ENCODE measurements at places on chromosomes 2 and 18. TPM values are rescaled to one million over a fixed set of nuclear protein-coding genes. Genes with fewer than 3 reads are reported as not detected.
A peak's percentile ranks its signal among the peaks of the same experiment; 100 is the strongest.

DNA sequence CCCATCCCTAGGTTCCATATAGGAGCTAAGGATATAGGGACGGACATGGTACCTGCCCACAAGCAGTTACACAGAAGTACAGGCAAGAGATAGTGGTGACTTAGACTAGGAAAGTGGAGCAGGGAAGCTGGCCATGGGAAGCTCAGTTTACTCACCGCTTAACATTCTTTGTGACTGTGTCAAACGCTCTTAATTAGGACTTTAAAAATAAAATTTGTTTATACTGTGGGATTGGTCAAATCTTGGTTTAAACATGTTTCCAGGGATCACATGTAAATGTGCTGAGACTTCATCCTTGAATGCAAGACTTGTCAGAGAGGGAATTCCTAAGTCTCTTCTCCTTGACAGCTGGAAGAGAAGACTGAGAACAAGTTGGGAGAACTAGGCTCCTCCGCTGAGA is 107.3 kb downstream of the MTCL1 start:
- H3K36me3 ChIP-seq, result peaks cover 37% of the 10 kb centered on the region
- H3K27me3 ChIP-seq, result no peaks in the 10 kb centered on the region
- DNase-seq, result no peak
- peaks cover 24% of the 10 kb centered on the region for H3K4me1 ChIP-seq

DNA sequence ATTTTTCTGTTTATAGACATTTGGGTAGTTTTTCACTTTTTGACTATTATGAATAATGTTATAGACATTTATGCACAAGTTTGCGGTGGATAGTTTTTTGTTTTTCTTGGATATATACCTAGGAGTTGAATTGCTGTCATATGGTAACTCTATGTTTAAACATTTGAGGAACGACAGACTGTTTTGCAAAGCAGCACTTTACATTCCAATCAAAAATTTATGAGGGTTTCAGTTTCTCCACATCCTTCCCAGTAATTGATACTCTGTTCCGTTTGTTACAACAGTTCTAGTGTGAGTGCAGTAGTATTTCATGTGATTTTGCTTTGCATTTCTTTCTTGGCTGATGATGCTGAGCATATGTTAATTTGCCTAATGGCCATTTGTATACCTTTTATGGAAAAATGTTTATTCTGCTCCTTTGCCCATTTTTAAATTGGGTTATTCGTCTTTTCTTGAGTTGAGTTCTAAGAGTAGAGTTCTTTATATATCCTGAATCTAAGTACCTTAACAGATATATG is 617.3 kb upstream of the LRATD1 start:
- no peak overlapping the region for H3K4me3 ChIP-seq
- no peaks in the 10 kb centered on the region for H3K27me3 ChIP-seq
- H3K36me3 ChIP-seq, result no peaks in the 10 kb centered on the region
- H3K4me1 ChIP-seq, result no peaks in the 10 kb centered on the region
- DNase-seq, result no peak

DNA sequence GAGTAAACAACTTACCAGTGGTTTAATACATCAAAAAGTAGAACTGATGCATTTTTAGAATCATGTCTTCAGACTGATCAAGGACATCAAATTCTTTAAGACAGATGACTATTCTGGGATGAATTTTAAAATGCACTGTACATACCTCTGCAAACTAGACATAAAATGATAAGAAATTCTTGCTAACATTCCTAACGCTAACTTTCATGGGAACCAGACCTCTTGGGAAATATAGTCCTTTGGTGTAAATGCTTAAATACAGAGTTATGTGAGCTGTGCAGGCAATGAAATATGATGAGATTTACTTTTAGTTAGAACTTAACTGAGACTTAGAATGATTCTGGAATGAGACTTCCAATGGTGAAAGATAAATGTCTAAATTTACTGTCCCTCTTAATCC is 562.0 kb downstream of the NR4A2 start:
- no peak for DNase-seq
- no peaks in the 10 kb centered on the region for H3K27me3 ChIP-seq
- no peaks in the 10 kb centered on the region for H3K36me3 ChIP-seq
- no peak overlapping the region for H3K27ac ChIP-seq
- H3K4me3 ChIP-seq, result no peak overlapping the region
- no peaks in the 10 kb centered on the region for H3K4me1 ChIP-seq

DNA sequence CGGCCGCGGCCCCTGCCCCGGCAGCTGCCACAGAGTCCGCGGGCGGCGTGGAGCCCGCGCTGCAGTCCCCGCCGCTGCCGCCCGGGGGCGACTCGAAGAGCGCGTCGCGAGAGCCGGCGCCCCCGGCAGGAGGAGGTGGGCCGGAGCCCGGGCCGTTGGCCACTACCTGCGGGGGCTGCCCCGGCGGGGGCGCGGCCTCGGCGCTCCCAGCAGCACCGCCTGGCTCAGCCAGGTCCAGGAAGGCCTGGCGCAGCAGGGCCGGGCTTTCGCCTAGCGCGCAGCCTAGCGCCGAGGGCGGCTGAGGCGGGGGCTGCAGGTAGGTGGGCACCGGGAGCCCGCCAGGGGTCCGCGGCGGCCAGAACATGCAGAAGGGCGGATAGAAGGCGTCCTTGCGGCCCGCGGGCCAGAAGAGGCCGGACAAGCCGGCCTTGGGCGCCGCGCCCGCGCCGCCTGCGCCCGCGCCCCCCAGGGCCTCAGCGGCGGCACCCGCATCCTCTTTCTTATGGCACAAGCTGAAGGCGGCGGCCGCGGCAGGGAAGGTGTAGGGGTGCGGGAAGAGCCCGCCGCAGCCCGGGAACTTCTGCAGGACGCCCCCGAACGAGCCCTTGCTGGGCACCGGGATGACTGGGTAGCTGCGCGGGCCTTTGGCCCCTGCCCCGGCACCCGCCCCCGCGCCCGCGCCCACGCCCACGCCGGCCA is 3.9 kb downstream of the SKOR2 start:
- peaks cover 4% of the 10 kb centered on the region for H3K4me1 ChIP-seq
- H3K4me3 ChIP-seq, result no peak overlapping the region
- peaks cover 4% of the 10 kb centered on the region for H3K36me3 ChIP-seq
- no peak for DNase-seq
- peaks cover 81% of the 10 kb centered on the region for H3K27me3 ChIP-seq

GRCh38 chr2:1987379-1987778 is 243.1 kb upstream of the PXDN start:
- no peak overlapping the region for H3K27ac ChIP-seq
- H3K36me3 ChIP-seq, result no peaks in the 10 kb centered on the region
- no peaks in the 10 kb centered on the region for H3K4me1 ChIP-seq
- H3K4me3 ChIP-seq, result no peak overlapping the region
- peaks cover 29% of the 10 kb centered on the region for H3K27me3 ChIP-seq
- DNase-seq, result no peak

- H3K36me3 ChIP-seq, result no peaks in the 10 kb centered on the region
- H3K27me3 ChIP-seq, result no peaks in the 10 kb centered on the region
- no peak overlapping the region for H3K4me3 ChIP-seq
- H3K4me1 ChIP-seq, result peaks cover 4% of the 10 kb centered on the region
- no peak for DNase-seq
These were observed 88.3 kb downstream of the NFATC1 start for GRCh38 chr18:79483971-79484491.

DNA sequence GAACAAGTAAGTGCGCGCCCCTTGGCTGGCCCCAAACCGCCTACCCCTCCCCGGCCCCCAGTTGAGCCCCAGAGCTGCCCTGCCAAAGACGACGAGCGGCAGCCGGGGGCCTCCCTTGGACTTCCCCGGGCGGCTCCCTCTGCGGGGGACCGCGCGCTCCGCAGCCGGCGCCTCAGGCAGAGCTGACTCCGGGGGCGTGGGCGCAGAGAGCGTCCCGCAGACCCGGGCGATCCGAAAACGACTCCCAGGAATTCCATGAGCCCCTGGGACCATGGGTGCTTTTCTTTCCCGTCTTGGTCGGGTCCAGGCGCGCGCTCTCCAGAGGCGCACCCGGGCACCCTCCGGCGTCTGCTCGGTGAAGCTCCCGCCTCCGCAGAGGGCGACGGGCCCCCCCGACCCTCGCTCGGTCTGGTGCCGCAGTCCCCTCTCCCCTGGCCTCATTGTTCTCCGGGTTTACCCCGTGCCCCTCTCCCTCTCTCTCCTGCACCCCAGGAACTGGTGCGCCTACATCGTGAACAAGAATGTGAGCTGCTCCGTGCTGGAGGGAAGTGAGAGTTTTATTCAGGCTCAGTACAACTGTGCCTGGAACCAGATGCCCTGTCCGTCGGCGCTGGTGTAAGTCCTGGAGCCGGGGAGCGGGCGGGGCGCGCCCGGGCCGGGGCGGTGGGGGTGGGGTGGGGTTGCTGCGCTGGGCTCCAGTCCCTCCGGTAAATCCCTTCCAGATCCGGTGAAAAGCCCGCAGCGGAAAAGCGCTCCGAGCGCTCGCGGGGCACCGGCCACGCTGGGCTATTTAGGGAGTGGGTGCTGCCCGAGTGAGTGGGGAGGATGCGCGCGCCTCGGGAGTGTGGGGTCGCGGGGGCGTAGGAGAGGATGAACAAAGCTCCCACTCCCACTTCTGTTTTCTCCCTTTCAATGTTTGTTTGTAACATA is 776 bp downstream of the EMILIN2 start:
- no peaks in the 10 kb centered on the region for H3K36me3 ChIP-seq
- H3K4me1 ChIP-seq, result peaks cover 18% of the 10 kb centered on the region
- no peak for DNase-seq
- peak overlapping the region; percentile 92 for H3K4me3 ChIP-seq

GRCh38 chr2:67674668-67675067 is 277.5 kb downstream of the ETAA1 start:
- H3K4me3 ChIP-seq, result no peak overlapping the region
- no peaks in the 10 kb centered on the region for H3K36me3 ChIP-seq
- peaks cover 3% of the 10 kb centered on the region for H3K27me3 ChIP-seq
- no peak overlapping the region for H3K27ac ChIP-seq

DNA sequence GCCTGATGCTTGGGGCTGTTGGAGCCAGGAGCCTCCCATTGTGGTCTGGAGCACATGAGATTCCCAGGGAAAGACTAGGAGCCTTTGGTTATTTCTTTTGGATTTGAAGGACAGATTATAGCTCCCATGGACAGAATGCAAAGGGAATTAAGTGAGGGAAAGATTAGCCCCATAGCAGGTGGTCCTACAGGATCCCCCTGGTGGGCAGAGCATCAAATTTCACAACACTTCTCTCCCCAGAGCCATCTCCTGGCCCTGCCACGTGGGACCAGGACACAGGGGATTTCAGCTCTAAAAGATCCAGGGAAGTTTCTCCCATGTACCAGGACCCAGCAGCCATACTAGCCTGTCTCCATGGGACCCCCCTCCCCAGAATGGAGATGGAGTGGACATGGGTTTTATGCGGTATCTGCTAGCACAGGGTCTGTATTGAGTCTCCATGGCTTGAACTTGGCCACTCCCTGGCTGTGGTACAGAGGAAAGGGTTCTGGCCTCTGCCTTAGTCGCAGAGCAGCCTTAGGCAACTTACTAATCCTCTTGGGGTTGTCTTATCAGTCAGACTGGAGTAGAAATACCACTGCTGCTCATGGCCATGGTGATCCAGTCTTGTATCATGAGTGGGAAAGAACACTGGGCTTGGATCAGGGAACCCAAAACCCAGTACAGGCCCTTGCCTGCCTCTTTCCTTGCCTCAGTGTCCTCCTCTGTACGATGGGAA is 6.8 kb upstream of the PLB1 start:
- DNase-seq, result no peak
- no peak overlapping the region for H3K4me3 ChIP-seq
- no peak overlapping the region for H3K27ac ChIP-seq
- H3K4me1 ChIP-seq, result no peaks in the 10 kb centered on the region
- H3K36me3 ChIP-seq, result no peaks in the 10 kb centered on the region
- peaks cover 24% of the 10 kb centered on the region for H3K27me3 ChIP-seq

GRCh38 chr18:23456835-23457234 is 3.7 kb downstream of the RIOK3 start:
- peaks cover 49% of the 10 kb centered on the region for H3K4me1 ChIP-seq
- H3K4me3 ChIP-seq, result no peak overlapping the region
- no peak overlapping the region for H3K27ac ChIP-seq

DNA sequence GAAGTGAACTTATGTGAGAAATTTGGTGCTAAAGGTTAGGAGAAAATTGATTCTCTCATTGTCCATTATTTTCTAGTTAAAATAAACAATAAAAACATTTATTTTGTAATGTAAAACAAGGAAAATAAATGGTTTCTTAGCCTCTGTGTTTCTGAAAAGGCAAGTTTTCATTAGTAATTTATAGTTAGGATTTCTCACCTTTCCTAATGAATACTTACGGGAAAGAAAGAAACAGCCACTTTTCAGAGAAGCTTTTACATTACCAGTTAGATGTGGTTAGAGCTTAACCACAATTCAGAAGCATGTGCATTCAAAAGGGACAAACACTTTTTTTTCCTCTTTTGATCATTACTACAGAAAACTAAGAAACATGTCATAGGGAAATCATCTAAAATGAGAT is 18.8 kb downstream of the NEMP2 start:
- H3K27ac ChIP-seq, result no peak overlapping the region
- H3K27me3 ChIP-seq, result peaks cover 9% of the 10 kb centered on the region
- no peak for DNase-seq

DNA sequence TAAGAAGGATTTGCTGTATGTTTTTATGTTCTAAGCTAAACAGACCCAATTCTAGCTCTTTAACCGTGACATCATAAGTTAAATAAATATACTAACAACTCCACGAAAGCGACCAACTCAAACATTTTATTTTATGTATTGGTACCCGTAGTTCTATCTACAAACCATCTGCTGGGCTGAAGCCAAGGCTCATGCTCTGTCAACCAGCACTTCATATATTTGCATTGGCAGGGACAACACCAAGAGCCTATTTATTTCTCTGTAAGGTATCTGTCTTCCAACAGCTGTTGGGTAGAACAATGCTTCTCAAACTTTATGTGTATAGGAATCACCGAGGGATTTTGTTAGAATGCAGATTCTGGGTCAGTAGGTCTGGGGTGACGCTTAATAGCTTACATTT is 64.5 kb downstream of the PID1 start:
- no peak overlapping the region for H3K4me3 ChIP-seq
- DNase-seq, result no peak
- no peak overlapping the region for H3K27ac ChIP-seq
- peaks cover 3% of the 10 kb centered on the region for H3K27me3 ChIP-seq
- peaks cover 4% of the 10 kb centered on the region for H3K4me1 ChIP-seq

GRCh38 chr2:55962915-55963314 is 39.3 kb upstream of the EFEMP1 start:
- H3K4me1 ChIP-seq, result peaks cover 7% of the 10 kb centered on the region
- no peak overlapping the region for H3K4me3 ChIP-seq
- no peak overlapping the region for H3K27ac ChIP-seq
- peaks cover 20% of the 10 kb centered on the region for H3K27me3 ChIP-seq

The TCF23 gene
- not detected for total RNA-seq

The C2orf78 gene
- not detected for total RNA-seq

The OTOS gene
- not detected for total RNA-seq

The DAW1 gene
- not detected for total RNA-seq

The CGREF1 gene
- total RNA-seq, result 1.8 TPM

The TM4SF20 gene
- 6.9 TPM for total RNA-seq

The IL36A gene
- total RNA-seq, result not detected

The SP140 gene
- 0.97 TPM for total RNA-seq

Data from type B pancreatic cell (in vitro differentiated cells).